ENCODE measurements at places on chromosomes 6 and 20.

GRCh38 chr6:160029525-160029924, 60.6 kb downstream of the IGF2R start:
- no peak for DNase-seq

- no peak for DNase-seq
Measured at GRCh38 chr6:39520916-39521315, 198.4 kb upstream of the KCNK16 start.

GRCh38 chr6:133184798-133185372, 56.3 kb upstream of the EYA4 start:
- DNase-seq: no peak

DNA sequence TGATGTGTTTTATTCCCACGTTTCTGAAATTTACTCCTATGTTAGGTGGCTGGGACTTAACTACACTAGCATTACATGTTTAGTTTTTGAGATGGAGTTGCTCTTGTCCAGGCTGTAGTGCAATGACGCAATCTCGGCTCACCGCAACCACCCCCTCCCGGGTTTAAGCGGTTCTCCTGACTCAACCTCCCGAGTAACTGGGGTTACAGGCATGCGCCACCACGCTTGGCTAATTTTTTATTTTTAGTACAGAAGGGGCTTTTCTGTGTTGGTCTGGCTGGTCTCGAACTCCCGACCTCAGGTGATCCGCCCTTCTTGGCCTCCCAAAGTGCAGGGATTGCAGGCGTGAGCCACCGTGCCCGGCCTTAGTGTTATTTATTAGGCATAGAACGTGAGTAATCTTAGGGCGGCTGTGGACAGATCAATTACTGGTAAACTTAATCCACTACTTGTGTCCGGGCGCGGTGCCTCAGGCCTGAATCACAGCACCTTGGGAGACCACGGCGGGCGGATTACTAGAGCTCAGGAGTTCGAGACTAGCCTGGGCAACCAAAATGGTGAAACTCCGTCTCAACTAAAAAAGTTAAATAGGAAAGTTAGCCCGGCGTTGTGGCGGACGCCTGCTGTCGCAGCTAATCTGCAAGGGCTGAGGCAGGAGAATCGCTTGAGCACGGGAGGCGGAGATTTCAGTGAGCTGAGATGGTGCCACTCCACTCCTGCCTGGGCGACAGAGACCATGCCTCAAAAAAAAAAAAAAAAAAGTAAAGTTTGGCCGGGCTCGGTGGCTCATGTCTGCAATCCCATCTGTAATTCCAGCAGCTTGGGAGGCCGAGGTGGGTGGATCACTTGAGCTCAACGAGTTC, 123.7 kb upstream of the BTN3A2 start:
- DNase-seq: no peak

- no peak for DNase-seq
Measured at GRCh38 chr6:170459451-170459850, 93.7 kb downstream of the PSMB1 start.

- no peak for DNase-seq
Measured at GRCh38 chr6:143251288-143251687, 190.6 kb downstream of the AIG1 start.

GRCh38 chr6:52531396-52531795, 45.5 kb downstream of the TRAM2 start:
- DNase-seq: no peak

GRCh38 chr6:90008189-90008907, 114.1 kb downstream of the GJA10 start:
- DNase-seq: no peak

GRCh38 chr20:9609887-9610502, 95.6 kb downstream of the LAMP5 start:
- peak; percentile 11 for DNase-seq

DNA sequence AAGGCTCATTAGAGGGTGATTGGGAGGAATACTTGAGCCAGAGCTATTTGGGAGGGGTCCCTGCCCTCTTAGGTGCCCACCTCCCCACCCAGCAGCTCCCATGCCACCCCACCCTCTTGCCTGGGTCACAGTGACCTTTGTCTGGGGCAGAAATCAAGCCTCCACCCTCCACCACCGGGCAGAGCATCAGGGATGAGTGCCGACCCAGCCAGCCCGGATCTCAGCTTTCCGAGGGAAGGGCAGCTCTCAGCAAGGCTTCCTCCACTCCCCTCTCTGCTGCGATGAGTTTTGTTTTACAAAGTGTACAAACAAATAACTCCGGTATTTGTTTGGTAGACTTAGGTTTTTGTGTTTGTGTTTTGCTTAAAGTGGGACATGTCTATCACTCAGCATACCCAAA, 136.7 kb upstream of the CST7 start:
- no peak for DNase-seq

GRCh38 chr6:23705697-23706096, 420.3 kb upstream of the NRSN1 start:
- no peak for DNase-seq

DNA sequence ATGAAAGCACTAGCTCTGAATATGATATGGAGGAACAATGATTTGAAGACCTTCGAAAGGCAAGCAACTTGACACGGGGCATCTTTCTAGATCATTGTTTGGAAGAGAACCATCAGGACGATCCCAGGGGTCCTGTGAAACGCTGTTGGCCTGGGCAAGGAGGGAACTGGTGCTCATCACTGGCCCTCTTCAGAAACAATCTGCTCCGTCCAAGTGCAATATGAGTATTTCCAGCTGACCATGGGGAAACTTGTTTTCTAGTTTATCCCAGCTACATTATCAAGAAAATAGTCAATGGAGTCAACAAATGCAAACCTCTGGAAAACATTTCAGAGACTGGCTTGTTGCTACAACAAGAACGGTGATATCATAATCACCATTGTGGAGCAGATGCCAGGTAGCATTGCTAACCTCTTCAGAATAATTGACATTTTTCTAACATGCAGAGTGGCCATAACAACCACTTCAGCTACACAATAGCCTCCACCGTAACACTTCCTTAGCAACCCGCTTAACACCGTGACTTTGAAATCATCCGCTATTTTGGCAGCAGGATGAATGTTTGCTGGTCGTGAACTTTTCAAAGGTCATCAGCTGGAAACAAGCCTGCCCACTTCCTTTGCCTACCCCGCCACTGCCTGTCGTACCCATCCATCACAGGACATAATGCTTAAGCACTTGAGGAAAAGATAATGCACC, 112.0 kb upstream of the PDE10A start:
- no peak for DNase-seq

DNA sequence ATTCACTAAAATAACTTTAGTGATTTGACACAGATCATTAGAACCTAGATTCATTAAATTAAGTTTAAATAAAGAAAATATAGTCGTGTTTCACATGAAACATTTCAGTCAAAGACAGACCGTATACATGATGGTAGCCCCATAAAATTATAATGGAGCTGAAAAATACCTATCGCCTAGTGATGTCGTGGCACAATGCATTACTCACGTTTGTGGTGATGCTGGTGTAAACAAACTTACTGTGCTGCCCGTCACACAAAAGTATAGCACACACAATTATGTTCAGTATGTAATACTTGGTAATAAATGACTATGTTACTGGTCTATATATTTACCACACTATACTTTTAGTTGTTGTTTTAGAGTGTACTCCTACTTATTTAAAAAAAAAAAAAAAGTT, 17.3 kb downstream of the DST start:
- DNase-seq: no peak

DNA sequence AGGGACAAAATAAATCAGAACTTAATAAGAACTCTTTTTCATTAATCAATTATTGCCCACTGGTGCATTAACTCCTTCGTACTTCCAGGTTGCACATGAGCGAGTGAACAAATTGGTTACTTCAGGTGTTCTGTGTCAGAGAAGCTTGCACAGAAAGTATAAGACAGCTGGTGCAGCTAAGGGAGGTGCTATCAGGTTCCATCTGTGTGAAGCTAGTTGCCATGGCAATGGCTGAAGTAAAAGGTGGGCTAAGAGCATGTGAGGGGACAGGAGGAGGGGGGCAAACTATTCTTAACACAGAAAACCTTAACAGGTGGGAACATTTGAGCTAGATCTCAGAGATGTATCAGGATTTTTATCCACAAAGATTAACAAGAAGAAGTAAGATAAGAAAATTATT, 81.6 kb downstream of the MANEA start:
- no peak for DNase-seq

DNA sequence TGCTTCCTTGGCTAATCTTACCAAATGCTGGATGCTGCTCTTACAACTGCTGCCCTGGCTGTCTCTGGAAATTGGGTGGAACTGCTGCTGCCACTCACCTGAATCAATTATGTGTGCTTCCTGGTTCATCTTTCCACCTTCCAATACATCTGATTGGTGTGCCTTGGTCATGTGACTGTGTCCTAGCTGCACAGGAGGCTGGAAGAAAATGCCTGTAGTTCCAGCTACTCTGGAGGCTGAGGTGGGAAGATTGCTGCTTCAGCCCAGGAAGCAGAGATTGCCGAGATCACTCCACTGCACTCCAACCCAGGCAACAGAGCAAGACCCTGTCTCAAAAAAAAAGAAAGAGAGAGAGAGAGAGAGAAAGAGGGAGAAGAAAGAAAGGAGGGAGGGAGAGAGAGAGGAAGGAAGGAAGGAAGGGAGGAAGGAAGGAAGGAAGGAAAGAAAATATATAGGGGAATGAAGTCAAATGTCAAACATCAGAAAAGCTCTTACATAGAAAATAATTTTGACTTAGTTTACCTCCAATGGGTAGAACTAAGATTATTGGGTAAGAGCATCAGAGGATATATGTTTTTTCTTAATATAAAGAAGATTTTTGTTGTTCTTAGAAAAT, 14.1 kb upstream of the PPARD start:
- DNase-seq: no peak

DNA sequence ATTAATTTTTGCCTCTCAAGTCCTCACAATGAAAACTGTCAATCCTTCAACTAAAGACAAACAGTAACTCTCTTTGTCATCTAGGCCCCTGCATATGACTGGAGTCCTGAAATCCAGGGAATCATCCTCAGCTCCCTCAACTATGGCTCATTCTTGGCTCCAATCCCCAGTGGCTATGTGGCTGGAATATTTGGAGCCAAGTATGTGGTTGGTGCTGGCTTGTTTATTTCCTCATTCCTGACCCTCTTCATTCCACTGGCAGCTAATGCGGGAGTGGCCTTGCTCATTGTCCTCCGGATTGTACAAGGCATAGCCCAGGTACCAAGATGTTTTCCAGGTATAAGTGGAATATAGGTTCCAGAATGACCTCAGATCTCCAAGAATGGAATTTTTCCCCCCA, 15.4 kb downstream of the SLC17A4 start:
- DNase-seq: no peak

DNA sequence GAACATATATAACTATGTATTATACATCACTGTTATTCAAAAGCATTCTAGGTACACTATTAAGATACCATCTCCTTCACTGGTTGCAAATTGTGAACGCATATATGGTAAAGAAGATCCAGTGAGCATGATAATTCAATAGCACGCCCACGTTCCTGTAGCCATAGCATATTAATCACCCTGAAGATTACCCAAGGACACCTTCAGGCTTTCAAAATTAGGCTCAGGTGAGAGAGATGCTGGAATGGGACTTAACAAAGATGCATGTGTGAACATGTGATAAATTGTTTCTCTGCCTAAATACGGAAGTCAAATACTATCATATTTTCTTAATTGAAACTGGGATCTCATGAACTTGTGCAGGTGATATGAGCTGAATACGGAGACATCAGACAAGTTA, 303.5 kb downstream of the PTPRK start:
- no peak for DNase-seq

GRCh38 chr20:31551163-31552081, 37.2 kb downstream of the HM13 start:
- DNase-seq: no peak

DNA sequence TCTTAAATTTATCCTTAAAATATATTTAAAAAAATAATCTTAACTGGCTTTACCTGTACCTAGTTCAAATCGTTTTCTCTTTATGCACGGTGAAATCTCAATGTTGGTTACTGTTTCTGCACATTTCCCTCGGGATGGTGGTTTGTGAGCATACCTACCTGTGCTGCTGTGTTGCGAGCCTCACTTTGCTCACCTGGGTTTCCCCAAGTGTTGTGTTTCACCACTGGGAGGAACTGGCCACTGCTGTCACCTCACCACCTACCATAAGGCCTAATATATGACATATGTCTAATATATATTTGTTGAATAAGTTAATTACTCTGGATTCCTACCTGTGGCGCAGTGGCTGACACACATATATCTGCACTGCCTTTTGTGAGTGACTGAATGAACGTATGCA, 493.5 kb upstream of the FLRT3 start:
- DNase-seq: no peak

GRCh38 chr6:33566182-33567084, 13.6 kb downstream of the BAK1 start:
- DNase-seq: no peak

DNA sequence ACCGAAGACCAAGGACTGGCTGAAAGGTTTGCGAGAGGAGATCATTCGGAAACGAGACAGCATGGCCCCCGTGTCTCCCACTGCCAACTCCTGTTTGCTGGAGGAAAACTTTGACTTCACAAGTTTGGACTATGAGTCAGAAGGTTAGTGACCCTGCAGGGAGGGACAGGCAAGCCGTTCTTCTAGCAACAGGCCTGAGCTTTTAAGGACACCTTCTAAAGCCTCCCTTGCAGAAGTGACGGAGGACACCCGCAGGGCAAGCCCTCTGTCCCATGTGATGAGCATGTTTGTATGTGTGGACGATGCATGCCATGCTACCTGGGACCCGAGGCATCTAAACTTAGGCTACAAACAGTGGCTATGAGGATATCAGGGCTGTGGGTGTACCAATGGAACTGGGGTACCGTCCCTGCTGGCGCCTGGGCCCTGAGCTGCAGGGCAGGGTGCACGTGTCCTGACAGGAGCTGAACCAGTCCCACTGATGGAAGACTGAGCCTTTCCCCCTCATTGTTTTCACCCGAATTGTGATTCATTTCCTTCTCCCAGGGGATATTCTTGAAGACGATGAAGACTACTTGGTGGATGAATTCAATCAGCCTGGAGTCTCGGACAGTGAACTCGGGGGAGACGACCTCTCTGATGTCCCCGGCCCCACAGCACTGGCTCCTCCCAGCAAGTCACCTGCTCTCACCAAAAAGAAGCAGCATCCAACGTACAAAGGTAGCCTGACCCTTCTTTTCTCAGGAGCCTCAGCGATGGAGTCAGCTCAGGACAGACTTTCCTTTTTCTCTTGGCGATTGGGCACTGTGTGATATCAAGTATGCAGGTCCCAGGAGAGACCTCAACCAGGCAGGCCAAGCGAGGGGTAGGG, 84.4 kb downstream of the SERAC1 start:
- no peak for DNase-seq

- no peak for DNase-seq
Measured at GRCh38 chr20:14412065-14412681, 74.8 kb upstream of the FLRT3 start.

- no peak for DNase-seq
Measured at GRCh38 chr6:52538901-52539354, 37.9 kb downstream of the TRAM2 start.

DNA sequence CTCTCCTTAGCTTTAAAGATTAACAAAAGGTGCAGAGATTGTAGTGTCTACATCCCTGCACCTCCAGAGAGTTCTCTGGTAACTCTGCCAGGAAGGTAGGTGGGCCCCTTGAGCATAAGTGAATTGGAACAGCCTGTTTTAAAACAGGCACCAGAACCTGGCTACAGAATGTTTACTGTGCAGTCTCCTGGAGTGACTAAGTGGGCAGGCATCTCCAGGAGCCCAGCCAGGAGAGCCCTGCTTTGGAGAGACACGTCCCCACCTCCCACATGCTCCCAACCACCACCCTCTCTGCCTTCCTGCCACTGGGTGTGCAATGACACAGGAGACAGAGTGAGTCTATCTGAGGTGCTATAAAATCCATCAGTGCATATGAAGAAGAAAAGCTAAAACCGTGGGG, 110.3 kb upstream of the EYA4 start:
- DNase-seq: no peak

GRCh38 chr20:2336471-2336870, 40.7 kb downstream of the TGM3 start:
- DNase-seq: no peak

Data from C1 segment of cervical spinal cord (tissue), 14 donors.